Thoracic aorta (tissue), 2 donors: ENCODE measurements at places on chromosomes 2 and 18. TPM values are rescaled to one million over a fixed set of nuclear protein-coding genes. Genes with fewer than 3 reads are reported as not detected.
A peak's percentile ranks its signal among the peaks of the same experiment; 100 is the strongest.

DNA sequence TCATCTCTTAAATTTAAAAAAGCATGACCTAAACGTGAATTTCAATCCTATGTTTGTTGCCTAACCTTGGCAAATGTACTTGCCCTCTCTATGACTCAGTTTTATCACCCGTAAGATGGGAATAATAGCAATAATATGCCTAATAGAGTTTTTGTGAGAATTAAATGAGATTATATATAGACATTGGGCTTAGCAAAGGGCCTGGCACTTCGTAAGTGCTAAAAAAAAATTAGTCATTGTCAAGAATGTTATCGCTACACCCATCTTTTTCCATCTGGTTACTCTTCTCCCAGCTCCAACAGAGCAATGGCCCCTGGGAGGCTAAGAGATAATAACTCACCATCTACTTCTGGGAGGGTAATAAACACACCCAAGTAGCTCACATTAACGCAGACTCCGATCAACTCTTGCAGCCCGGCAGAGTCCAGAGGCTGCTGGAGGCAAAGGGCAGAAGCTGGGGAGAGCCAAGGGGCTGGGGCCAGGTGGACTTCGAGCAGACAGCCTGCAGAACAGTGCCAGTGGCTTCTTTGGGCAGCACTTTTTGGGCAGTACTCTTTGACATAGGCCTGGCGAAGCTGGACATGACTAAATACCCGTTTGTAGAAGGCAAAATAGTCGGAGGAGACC, 63.9 kb upstream of the STPG4 start:
- no peak overlapping the region for H3K27ac ChIP-seq
- H3K4me3 ChIP-seq: no peak overlapping the region
- H3K27me3 ChIP-seq: no peaks in the 10 kb centered on the region

GRCh38 chr18:39958876-39959275, 1996.2 kb upstream of the PIK3C3 start:
- DNase-seq: no peak
- H3K36me3 ChIP-seq: no peaks in the 10 kb centered on the region
- H3K4me1 ChIP-seq: no peaks in the 10 kb centered on the region
- H3K27ac ChIP-seq: no peak overlapping the region
- H3K27me3 ChIP-seq: no peaks in the 10 kb centered on the region

DNA sequence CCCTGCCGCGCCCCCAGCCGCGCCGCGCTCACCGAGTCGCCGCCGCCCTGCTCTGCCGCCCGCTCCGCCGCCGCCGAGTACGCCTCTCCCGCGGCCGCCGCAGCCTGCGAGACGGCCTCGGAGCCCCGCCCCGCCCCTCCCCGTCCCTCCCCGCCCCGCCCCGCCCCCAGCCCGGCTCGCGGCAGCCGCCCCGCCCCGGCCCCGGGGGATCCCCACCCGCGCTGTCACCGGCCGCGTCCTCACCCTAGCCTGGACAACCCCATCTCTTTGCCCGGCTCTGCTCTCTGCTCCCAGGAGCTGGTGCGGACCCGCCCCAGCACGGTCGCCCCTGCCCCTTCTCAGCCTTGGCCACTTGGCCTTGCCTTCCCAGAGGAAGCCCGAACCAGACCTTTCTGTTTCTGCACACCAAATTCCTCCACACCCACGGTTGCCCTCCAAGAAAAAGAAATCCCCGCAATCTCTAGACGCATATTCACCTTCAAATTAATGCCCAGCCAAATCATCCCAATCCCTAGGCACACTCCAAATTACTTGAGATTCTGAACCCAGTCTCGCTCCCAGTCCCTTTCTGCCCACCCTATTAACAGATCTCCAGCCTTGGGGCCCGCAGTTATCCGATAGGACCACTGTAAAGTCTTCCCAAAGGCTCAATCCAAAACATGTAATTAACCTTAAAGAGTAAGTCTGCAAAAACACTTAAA, at the start of gene CYRIA:
Gene CYRIA, minus strand, starts transcription at position 87 of the 701 bp plus-strand sequence. CDS start 77,715 bp downstream, outside the sequence.
- H3K4me1 ChIP-seq: peaks cover 26% of the 10 kb centered on the region
- no peak for DNase-seq
- peak within 1 kb of the TSS; percentile 39 for H3K27ac ChIP-seq
- no peaks in the 10 kb centered on the region for H3K27me3 ChIP-seq

Gene CRYGD
- total RNA-seq: not detected

Gene C2orf74
- 17.2 TPM for total RNA-seq

Gene MC4R
- total RNA-seq: not detected

Gene RGPD4
- total RNA-seq: not detected
